ENCODE measurements at places on chromosomes 4 and X. TPM values are rescaled to one million over a fixed set of nuclear protein-coding genes. Genes with fewer than 3 reads are reported as not detected.

DNA sequence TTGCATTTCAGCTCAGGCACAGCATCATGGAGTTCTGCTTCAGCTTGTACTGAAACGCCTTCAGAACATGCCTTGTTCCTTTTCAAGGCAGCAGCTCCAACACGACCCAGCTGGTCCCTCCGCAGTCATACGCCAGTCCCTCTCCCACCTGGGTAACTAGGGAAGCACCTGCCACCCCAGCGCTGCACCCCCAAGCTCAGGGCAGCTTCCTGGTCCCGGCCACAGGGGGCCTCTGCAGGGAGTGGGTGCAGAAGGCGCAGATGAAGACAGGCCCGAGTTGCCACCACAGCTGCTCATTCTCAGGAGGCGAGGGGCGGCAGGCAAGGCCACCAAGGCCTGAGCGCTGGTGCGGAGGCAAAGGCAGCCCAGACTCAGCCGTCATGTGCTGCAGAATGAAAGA, 21.8 kb downstream of the WDR1 start:
- H3K4me3 ChIP-seq: no peak overlapping the region
- H3K27ac ChIP-seq: no peak overlapping the region
- peaks cover 35% of the 10 kb centered on the region for H3K4me1 ChIP-seq
- H3K36me3 ChIP-seq: peaks cover 89% of the 10 kb centered on the region

DNA sequence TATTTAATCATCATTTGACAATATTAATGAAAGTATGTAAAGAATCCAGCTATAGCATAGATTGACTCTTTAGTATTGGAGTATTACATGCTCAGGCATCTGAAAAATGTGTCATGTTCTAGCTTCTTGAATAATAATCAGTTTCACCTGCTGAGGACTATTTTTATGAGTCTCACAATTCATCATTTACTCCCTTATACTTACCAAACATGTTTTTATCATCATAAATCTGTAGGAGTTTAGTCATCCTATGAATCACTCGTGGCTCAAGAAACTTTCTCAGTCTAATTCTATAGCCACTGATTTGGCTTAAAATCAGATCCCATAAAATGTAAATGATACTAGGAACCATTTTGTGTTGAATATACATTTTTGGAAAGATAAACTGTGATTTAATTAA, 1616.1 kb downstream of the C4orf33 start:
- DNase-seq: no peak
- H3K36me3 ChIP-seq: no peaks in the 10 kb centered on the region
- no peak overlapping the region for H3K27ac ChIP-seq
- H3K4me1 ChIP-seq: no peaks in the 10 kb centered on the region
- no peaks in the 10 kb centered on the region for H3K27me3 ChIP-seq
- H3K4me3 ChIP-seq: no peak overlapping the region

- no peak overlapping the region for H3K4me3 ChIP-seq
- no peak overlapping the region for H3K27ac ChIP-seq
- DNase-seq: no peak
- H3K4me1 ChIP-seq: no peaks in the 10 kb centered on the region
Measured at GRCh38 chrX:20988118-20988517, 386.1 kb upstream of the CNKSR2 start.

DNA sequence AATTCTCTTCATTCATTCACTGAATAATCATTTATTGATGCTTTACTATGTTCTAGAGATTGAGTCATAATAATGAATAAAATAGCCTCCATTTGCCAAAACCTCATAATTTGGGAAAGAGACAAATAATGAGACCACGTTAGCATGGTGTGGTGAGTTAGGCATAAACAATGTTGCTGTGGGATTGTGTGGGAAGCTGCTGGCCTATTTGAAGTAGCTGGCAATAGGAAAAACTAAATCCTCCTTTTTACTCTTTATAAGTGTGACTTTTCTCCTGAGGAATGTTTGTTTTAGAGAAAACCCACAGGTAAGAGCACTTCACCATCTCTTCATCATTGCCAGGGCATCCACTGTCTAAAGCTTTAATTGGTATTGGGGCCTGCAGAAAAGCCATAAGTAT, 95.3 kb downstream of the AREG start:
- no peak for DNase-seq
- no peak overlapping the region for H3K27ac ChIP-seq

GRCh38 chr4:73730292-73730691, 10.1 kb upstream of the CXCL8 start:
- H3K27ac ChIP-seq: no peak overlapping the region
- no peak overlapping the region for H3K4me3 ChIP-seq
- no peaks in the 10 kb centered on the region for H3K4me1 ChIP-seq
- H3K27me3 ChIP-seq: no peaks in the 10 kb centered on the region

DNA sequence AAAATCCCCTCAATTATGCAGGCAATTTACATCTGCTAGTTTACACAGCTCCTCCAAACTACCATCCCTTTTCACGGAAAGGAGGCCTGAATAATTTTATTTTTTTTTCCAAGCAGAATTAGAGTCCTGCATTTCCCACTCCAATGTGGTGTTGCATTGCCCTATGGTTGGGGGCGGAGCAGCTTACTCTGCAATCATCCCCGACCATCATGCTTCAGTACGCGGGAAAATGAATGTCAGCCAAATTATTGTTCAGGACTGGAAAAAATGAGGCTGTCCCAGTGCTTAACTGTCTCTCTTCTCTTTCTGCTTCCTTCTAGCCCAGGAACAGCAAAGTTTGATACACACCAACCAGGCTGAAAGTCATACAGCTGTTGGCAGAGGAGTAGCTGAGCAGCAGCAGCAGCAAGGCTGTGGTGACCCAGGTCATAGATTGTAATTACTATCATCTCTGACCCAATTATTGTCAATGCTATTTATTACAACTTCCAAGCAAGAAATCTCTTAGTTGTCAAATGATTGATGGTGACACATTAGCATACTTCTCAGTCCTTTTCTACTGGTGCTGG, 28.3 kb downstream of the MMRN1 start:
- no peaks in the 10 kb centered on the region for H3K4me1 ChIP-seq
- no peaks in the 10 kb centered on the region for H3K36me3 ChIP-seq
- no peak overlapping the region for H3K4me3 ChIP-seq
- no peak for DNase-seq
- H3K27ac ChIP-seq: no peak overlapping the region
- no peaks in the 10 kb centered on the region for H3K27me3 ChIP-seq

DNA sequence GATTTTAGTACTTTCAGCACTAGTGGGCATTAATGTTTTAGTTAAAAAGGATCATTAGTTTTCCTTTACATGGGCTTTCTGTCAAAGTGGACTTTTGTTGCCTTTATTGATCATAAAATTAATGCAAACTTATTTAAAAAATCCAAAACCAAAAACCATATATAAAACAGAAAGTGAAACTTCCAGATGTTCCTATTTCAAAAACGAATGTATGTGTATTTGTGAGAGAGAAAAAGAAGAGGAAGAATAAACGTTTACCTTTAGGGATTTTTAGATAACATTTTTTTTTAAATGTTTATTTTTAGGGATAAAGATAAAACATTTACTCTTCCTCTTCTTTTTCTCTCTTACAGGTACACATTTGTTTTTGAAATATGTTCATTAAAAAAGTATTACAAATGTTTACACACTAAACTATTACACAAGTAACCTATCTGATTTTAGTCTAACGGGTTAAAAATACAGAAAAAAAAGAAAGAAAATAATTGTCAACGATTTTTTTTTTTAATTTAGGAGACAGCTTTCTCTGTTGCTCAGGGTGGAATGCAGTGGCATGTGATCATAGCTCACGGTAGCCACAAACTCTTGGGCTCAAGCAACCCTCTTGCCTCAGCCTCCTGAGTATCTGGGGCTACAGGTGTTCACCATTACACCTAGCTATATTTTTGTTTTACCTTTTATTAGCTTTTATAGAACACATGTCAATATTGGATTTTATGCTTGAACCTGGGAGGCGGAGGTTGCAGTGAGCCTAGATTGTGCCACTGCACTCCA, 16.8 kb upstream of the COX18 start:
- H3K27me3 ChIP-seq: no peaks in the 10 kb centered on the region
- no peak overlapping the region for H3K27ac ChIP-seq
- peaks cover 76% of the 10 kb centered on the region for H3K36me3 ChIP-seq
- H3K4me3 ChIP-seq: no peak overlapping the region
- no peak for DNase-seq

DNA sequence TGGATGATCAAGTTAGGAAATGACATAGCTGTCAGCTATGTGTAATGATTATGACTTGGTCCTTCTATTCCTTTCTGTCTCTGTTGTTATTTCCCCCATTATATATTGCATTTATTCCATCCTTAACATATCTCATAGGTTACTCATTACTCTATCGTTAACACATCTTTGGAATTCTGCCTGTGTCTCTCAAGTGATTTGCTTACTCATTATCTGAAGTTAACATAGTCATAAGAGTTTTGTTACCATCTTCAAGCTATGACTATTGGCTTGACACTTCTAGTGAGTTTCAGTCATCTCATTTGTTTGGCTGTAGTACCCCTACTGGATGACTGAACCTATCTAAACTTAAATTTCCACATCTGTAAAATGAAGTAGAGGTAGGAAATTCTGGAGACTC, 286.1 kb upstream of the PPP1R2C start:
- no peak for DNase-seq
- no peaks in the 10 kb centered on the region for H3K36me3 ChIP-seq
- no peaks in the 10 kb centered on the region for H3K27me3 ChIP-seq
- no peak overlapping the region for H3K4me3 ChIP-seq
- H3K27ac ChIP-seq: no peak overlapping the region

- H3K4me1 ChIP-seq: peaks cover 23% of the 10 kb centered on the region
- DNase-seq: no peak
- H3K27me3 ChIP-seq: no peaks in the 10 kb centered on the region
Measured at GRCh38 chr4:165437691-165438090, 58.9 kb downstream of the CPE start.

GRCh38 chrX:53004038-53004437, 44.6 kb upstream of the GPR173 start:
- no peaks in the 10 kb centered on the region for H3K36me3 ChIP-seq
- H3K4me3 ChIP-seq: no peak overlapping the region
- H3K27ac ChIP-seq: no peak overlapping the region
- peaks cover 32% of the 10 kb centered on the region for H3K27me3 ChIP-seq
- DNase-seq: no peak
- H3K4me1 ChIP-seq: no peaks in the 10 kb centered on the region

DNA sequence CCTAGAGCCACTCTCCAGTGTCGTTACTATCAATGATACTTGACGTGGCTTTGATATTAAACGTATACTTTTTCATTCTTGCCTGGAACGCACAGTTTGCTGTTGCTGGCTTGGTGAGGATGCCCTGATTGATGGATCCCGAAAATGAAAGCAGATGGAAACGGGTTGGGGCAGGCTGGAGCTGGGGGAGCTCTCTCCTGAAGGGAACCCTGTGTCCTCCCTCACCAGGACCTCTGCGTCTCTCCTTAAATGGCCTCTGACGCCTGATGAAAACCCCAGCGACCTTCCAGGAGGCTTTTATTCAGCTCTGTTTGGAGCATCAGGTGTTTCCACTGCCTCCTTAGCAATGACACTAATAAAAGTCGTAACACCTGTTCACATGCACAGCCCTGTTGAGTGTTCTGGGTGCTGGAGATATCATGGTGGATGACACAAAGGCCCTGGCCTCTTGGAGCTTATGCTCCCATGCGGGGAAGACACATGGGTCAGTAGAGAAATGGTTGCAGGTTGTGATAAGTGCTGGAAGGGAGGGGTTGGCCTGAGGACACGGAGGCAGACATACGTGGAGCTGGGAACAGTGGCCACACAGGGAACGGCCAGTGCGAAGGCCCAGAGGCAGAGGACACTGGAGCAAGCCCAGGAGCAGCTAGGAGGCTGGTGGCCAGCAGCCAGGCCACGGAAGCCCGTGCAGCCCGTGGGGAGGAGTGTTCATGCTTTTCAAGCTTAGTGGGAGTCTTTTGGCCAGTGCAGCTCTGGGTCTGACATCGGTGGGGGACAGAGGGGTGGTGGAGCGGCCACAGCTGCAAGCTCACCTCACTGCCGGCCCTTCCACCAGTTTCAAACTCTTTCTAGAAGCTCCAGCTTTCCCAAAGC, 7.5 kb downstream of the MSANTD1 start:
- no peak for DNase-seq
- H3K36me3 ChIP-seq: no peaks in the 10 kb centered on the region
- H3K4me3 ChIP-seq: no peak overlapping the region
- no peaks in the 10 kb centered on the region for H3K27me3 ChIP-seq

DNA sequence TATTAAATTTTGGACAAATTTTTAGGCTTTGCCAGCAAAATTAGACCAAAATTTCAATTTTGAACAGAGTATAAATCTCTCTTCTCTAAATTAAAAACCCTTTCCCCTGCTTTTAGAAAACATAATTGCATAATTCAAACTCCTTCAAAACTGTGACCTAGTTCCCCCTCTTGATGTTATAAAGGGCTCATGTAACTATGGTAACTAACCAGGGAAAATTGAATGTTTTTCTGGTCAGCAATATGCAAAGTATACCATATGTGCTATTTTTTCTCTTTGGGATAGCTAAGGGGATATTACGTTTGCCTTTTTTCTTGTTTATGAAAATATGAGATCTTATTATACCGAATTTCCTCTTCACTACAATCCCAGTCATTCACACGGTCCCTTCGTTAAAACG, 5.1 kb upstream of the ING2 start:
- H3K36me3 ChIP-seq: no peaks in the 10 kb centered on the region
- no peak overlapping the region for H3K4me3 ChIP-seq
- no peaks in the 10 kb centered on the region for H3K27me3 ChIP-seq

GRCh38 chr4:12488672-12489071, 995.5 kb downstream of the RAB28 start:
- H3K4me3 ChIP-seq: no peak overlapping the region
- H3K4me1 ChIP-seq: no peaks in the 10 kb centered on the region
- H3K27ac ChIP-seq: peak overlapping the region; percentile 71
- peak; percentile 54 for DNase-seq

DNA sequence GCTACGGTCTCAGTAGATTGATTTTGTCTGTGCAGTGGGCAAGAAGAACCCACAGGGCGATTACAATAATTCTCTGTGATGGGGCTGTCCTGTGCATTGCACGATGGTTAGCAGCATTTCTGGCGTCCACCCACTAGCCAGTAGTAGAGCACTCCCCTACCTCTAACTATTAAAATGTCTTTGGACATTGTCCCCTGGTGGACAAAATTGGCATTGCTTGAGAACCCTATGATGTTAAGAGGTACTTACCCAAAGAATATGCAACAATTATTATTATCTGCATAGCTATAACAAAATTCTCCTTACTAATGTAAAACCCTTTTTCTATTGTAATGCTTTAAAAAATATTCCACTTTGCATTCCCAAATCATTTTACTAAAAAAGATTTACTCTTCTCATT, 109.5 kb upstream of the VCX3A start:
- no peak overlapping the region for H3K27ac ChIP-seq
- no peaks in the 10 kb centered on the region for H3K36me3 ChIP-seq
- H3K4me1 ChIP-seq: no peaks in the 10 kb centered on the region
- H3K27me3 ChIP-seq: no peaks in the 10 kb centered on the region
- peak; percentile 1 for DNase-seq

GRCh38 chr4:183838987-183839712, 66.0 kb upstream of the STOX2 start:
- DNase-seq: peak; percentile 56
- H3K27me3 ChIP-seq: no peaks in the 10 kb centered on the region
- no peak overlapping the region for H3K4me3 ChIP-seq
- no peaks in the 10 kb centered on the region for H3K36me3 ChIP-seq

- H3K4me1 ChIP-seq: peaks cover 5% of the 10 kb centered on the region
- DNase-seq: no peak
- no peak overlapping the region for H3K4me3 ChIP-seq
- H3K27me3 ChIP-seq: no peaks in the 10 kb centered on the region
- no peak overlapping the region for H3K27ac ChIP-seq
Measured at GRCh38 chrX:154349359-154349935, 25.0 kb downstream of the FLNA start.

ADGRG4 gene
- polyA plus RNA-seq: not detected

ARSD gene
- 19.8 TPM for polyA plus RNA-seq

HPF1 gene
- 23.0 TPM for polyA plus RNA-seq

DCAF4L1 gene
- polyA plus RNA-seq: 0.05 TPM

TMSB15C gene
- polyA plus RNA-seq: 2.9 TPM

ATOH1 gene
- polyA plus RNA-seq: not detected

GUCY1B1 gene
- polyA plus RNA-seq: 0.38 TPM

FGF5 gene
- 17.7 TPM for polyA plus RNA-seq

USP51 gene
- polyA plus RNA-seq: 0.70 TPM

FGA gene
- not detected for polyA plus RNA-seq

NHSL2 gene
- polyA plus RNA-seq: 1.7 TPM
